ENCODE measurements at places on chromosomes 1 and 21.

DNA sequence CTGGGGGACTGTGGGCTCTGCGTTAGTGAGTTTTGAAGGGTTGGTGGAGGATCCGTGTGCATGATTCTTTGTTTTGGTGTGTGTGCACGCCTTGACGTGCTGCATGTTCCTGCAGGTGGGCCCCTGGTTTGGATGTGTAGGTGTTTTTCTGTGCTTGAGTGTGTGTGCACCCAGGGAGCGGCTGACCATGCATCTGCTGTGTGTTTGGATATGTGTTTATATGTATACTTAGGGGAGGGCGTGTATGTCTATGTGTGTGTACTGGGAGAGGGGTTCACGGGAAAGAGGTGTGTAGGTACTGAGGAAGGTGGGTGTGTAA is 1.1 kb downstream of the VANGL2 start:
- DNase-seq, result no peak

GRCh38 chr1:237503292-237503691 is 387.4 kb downstream of the ZP4 start:
- no peak for DNase-seq

DNA sequence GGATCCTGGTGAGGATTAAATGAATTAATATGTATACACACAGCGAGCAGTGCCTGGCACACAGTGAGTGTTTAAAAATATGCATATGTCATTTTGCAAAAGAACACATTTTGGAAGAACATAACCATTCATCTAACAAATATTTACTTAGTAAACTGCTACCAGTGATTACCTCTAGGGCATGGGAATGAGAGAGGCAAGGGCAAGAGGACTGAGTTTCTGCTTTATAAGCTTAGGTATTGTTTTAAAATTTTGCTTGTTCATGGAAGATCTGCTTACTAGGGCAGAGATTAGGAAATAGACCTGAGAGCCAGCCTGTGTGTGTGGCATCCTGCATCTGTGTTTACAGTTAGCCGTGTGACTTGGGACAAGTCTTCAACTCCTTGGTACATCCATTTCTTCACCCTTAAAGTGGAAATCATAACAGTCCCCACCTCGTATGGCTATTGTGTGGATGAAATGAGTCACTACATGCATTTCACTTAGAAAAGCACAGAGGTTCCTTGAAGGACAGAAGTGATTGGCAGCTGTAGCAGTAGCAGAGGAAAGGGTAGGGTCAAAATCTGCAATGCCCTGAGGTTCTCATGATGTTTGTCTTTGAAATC is 198.5 kb upstream of the FMN2 start:
- DNase-seq, result no peak

DNA sequence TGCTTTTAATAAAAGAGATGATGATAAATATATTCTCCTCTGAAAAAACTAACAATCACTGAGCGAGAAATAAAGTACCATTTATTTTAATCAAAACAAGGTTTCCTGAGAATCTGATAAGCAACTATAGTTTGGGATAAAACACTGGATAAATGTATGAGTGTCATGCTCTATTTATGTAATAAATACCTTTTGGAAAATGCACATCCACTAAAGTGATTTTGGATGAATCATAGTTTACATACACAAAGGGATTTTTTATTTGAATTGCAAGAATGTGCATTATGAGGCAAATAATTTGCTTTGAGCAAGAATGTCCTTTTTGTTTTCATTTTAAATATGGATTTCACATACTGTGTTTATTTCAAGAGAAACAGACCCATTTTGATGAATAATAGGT is 1483.5 kb downstream of the MRPL39 start:
- no peak for DNase-seq

- DNase-seq, result no peak
These were observed 101.0 kb downstream of the NGF start for GRCh38 chr1:115237023-115237422.

Measured in activated CD4-positive, alpha-beta memory T cell treated with anti-CD3 and anti-CD28 coated beads for 36 hours (primary cell).